ENCODE measurements at places on chromosomes 7 and 10.

DNA sequence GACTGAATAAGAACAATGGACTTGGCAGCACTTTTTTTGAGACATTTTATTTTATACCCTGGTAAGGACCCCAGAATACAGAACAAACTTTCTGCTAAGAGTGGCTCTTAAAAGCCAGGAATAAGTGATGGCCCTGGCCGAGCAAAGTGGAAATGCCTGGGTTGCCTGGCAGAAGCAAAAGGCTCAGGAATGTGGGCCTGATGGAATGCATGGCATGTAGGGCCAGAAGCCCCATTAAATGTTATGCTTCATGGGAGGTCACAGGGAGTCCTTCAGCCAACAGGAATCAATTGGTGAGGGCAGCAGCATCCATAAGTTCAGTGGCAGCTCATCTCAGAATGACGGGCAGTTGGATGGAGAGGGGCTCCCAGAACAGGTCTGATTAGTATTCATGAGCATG lies 301.5 kb upstream of the CACNA2D1 start:
- no peak for DNase-seq

DNA sequence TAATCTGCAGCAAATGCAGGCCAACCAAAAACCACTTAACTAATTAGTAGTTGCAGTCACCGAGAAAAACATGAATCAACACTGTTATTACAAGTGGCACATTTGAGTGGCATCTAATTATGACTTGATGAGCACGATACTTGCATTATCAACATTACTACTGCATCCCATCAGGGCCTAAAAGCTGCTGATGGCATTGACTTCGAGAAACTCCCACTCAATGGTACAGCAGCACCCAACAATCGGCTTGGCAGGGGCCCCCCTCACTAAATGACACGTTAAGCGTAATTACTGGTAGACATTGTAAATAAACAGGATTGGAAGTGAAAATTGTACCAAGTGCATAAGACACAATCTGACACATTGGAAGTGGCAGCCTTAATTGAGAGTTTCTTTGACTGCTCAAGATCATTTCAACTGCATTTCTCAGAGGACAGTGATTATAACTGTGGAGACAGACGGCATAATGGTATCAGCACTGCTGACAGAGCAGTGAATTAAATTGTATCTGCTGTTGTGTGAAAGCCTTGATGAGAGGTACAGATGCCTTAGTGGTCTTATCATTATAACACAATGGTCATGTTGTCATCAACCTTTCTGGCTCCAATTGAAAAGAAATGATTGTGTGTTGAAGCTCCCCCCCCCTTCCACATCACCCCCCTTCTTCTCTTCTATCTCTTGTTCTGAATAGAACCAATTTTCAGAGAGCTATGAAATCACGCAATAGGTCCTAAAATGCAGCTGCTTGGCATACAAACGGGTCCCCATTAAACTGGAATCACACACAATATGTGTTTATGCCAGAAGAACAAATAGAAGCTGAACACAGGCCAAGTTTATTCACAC lies 43.4 kb downstream of the SHTN1 start:
- no peak for DNase-seq

- no peak for DNase-seq
These were observed 30.5 kb downstream of the EBF3 start for GRCh38 chr10:129933456-129934092.

- DNase-seq: no peak
These were observed 361.2 kb downstream of the NRG3 start for GRCh38 chr10:82236084-82236731.

Data from gastrocnemius medialis (tissue), 4 donors.